Activated naive CD4-positive, alpha-beta T cell (primary cell): ENCODE measurements at places on chromosomes 7 and 10.

DNA sequence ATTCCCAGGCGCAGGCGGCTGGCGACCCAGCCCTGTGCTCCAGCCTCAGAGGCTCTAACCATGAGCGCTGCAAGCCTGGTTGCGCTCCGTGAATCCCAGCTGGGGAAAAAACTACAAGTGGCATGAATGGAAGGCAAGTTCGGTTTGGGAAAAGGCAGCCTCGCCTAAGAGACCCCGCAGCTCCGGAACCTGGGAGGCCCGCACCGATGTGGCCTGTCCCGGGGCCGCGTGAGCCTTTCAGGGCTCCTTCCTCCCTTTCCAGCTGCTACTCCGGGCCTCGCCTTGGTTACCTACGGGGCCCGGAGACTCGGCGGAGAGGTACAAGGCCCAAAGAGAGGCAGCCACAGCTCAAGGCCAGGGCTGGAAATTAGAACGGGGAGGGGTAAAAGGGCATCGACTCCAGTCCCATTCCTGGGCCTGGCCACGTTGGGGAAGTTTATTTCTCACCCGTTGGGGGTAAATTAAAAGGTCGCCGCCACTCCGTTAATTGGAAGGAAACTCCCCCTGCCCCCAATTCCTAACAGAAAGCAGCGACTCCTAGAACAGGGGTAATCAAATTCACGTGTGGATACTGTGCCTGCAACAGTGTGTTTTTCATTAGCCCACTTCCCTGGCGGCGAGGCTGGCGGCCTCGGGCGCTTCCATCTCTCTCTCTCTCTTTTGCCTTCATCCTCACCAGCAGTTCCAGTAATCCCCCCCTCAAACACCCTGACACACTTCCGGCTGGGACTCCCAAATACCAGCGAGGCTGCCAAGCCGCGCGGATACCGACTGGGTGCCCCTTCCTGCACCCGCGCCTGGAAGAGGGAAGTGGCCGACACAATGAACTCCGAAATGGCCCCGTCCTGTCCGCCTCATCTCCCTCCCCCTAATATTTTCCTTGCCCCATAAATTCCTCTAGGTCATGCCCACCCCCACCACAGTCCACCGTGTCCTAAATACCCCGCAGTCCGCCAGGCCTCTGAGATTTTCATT lies 1.5 kb upstream of the HOXA9 start:
- no peak for DNase-seq

GRCh38 chr10:113474752-113475151 lies 78.1 kb upstream of the HABP2 start:
- no peak for DNase-seq

DNA sequence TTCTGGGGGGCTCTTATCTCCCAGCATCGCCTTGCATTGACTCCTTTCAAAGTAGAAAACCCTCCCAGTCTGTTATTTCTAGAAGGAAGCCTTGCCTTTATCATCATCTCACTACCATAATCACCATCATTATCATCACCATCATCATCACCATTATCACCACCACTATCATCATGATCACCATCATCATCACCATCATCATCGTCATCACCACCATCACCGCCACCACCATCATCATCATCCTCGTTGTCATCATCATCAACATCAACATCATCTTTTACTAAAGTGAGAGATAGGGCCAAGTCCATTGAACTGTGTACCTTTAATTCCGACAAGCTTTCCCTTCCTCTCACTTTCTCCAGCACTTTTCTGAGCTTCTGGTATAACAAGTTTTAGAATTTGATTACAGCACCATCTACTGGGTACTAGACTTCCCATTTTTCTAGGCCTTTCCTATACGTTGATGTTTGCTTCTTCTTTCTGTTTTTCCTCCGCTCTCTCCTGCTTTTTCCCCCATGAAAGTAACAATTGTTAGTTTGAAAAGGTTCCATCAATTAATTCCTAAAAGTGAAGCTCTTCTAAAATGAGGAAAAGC lies 226.4 kb downstream of the BUB3 start:
- no peak for DNase-seq

DNA sequence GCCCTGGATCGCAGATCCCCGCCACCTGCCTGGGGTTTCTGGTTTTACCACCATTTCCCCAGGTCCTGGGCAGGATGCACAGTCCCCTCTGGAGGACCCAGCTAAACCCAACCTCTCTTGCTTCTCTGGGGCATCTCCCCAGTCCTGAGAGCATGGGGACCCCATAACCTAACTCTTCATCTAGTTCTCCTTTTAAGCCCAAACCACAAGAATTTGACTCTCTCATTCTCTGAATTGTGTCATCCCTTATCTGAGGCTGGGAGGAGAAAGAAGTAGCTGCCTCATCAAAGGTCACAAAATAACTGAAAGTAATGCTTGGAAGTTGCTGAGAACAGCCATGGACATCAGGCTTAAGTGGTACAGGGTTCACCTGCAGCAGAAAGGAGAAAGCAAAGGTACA lies 159.9 kb downstream of the FGFR2 start:
- DNase-seq: no peak

DNA sequence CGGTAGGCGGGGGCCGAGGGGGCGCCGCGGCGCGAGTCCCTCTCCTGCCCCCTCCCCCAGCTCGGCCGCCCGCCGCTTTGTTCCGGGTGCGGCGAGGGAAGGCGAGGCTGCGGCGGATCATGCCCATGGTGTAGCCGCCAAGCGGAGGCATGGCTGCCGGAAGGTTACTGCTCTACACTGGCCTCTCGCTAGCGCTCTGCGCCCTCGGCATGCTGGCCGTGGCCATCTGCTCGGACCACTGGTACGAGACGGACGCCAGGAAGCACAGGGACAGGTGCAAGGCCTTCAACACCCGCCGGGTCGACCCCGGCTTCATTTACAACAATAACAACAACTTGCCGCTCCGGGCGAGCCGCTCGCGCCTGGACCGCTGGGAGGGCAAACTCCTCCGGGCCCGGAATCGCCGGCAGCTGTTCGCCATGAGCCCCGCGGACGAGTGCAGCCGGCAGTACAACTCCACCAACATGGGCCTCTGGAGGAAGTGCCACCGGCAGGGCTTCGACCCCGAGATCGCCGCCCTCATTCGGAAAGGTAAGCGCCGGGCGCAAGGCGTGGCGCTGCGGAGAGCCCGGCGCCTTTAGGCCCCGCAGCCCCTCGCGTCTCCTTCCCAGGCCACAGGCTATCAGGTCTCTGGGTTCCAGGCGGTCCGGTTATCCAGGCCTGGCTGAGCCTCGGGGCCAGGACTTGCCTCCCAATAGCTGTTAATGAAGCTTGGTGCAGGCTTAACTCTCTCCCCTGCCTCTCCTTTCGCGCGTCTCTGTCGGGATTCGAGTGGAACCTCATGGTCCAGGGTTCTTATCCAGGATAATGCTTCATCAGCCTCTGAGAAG lies 513 bp downstream of the TMEM178B start:
- DNase-seq: no peak
